ENCODE measurements at places on chromosomes 1 and 21.

DNA sequence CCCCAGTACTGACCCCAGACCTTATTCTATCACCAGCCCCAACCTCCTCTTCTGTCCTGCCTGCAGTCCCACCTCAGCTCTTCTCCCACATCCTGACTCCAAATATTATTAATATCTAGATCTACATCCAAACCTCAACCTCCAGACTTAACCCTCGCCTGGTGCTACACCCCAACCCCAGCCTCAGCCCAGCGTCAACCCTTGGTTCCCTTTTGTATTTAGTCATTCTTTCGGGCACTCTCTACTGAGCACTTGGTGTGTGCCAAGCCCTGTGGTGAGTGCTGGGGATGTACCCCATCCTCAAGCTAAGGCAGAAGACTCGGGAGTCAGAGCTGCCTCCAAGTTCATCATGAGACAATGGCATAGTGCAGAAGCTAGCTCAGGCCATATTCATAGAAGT, 1.1 kb downstream of the SHISAL2A start:
- DNase-seq: no peak

GRCh38 chr1:233114860-233115259, 164.4 kb downstream of the NTPCR start:
- DNase-seq: no peak

DNA sequence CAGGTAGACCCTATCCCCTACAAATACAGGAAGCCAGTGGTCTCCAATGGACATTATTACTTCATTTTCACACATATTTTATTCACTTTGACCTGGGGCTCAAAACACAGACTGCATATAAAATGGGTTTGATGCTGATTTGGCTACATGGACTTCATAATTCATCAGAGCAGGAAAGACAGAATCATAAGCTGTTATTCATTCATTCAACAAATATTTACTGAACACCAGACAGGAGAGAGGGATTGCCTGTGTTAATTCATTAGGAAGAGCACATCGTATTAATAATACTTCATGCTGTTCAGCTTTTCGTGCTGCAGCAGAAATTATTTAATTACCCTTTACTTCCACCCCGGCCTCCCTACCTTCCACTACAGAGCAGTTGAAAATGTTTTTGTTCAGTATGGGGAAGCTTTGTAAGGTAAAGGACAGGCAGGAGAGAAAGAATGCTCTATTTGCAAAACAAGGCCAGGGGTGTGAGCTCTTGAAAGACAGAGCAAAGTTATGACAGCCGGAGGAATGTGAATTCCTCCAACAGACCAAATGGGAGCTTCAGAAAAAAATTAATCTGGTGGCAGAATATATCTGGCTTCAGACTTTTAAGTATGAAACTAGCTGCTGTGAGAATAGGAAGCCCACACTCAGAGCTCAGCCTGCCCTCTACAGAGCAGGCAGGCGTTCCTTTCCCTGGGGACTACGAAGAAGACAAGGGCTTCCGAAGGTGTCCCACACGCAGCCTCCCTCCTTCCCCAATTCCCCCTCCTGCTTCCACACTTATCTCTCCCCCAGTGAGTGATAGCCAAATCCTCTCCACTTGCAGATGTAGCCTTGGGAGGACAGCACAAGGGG, 58.0 kb downstream of the MDM4 start:
- no peak for DNase-seq

- no peak for DNase-seq
Measured at GRCh38 chr1:87914396-87914795, 585.7 kb downstream of the LMO4 start.

DNA sequence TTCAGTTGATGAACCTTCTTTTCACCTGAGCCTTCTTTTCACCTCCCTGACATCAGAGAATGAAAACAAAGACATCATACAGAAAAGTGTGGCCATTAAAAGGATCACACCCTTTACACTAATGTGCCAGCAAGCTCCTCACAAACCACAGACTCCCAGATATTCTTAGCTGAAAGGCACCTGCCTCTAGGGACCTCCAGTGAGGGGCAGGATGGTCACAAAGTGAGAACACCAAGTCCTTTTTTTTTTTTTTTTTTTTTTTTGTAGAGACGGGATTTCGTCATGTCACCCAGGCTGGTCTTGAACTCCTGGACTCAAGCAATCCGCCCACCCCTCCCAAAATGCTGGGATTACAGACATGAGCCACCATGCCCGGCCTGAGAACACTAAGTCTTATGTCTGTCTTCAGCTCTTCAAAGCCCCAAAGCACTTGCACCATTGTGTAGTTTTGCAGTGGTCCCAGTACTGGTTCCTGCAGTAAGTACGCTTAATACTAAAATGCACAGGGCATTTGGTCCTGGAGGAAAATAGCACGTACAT, 58.2 kb upstream of the LBR start:
- DNase-seq: no peak

DNA sequence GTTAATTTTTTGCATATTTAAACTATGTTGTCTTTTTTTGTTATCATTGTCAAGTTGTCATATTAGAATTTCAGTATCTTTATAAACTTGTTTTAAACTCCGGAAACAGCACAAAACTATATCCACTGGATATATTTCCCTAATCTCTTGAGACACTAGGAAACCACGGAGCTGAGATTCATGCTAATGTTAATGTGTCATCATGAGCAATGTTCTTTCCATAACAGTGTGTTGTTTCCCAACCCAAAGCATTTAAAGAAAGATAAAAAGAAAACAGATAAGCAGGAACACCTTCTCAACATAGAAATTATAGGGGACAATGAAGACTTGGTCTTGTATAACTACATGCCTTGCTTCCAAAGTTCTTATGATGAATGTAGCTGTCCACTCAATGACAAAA, 626.2 kb upstream of the TMPRSS15 start:
- DNase-seq: no peak

- no peak for DNase-seq
Measured at GRCh38 chr21:33975548-33976081, 60.0 kb upstream of the ATP5PO start.

DNA sequence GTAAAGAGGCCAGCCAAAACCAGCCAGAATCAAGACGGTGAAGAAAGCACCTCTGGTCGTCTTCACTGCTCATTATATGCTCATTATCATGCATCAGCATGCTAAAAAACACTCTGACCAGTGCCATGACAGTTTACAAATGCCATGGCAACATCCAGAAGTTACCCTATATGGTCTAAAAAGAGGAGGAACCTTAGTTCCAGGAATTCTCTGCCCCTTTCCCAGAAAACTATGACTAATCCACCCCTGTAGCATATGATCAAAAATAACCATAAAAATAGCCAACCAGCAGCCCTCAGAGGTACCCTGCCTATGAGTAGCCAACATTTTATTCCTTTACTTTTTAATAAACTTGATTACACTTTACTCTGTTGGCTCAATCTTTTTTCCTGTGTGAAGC, 34.2 kb upstream of the PBX1 start:
- DNase-seq: no peak

DNA sequence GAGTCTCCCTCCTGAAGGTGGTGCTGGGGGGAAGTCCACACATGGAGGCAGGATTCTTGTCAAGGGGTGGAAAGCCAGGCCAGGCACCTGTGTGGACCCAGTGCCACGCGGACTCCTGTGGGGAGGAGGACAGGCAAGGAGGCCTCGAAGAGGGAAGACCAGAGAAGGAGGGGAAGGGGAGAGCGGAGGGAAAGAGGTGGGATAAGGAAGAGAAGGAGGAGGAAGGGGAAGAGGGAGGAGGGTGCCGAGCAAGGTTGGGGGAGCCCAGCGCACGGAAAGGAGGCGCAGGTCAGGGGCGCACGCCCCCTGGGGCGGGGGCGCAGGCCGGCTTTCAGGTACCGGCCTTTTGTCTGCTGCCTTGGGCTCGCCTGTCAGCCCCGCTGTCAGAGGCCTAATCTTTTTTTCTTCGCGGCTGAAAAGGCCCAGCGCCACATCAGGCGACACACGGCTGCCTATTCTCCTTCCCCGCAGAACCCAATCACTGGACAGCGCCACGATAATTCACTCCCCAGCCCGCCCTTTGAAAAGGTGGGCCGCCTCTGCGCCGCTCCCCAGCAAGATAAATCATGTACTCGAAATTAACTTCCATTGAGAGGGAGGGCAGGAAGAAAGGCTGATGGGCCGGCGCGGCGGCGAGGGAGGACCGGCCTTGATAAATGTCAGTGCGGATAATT, 42.5 kb downstream of the PRDM16 start:
- no peak for DNase-seq

DNA sequence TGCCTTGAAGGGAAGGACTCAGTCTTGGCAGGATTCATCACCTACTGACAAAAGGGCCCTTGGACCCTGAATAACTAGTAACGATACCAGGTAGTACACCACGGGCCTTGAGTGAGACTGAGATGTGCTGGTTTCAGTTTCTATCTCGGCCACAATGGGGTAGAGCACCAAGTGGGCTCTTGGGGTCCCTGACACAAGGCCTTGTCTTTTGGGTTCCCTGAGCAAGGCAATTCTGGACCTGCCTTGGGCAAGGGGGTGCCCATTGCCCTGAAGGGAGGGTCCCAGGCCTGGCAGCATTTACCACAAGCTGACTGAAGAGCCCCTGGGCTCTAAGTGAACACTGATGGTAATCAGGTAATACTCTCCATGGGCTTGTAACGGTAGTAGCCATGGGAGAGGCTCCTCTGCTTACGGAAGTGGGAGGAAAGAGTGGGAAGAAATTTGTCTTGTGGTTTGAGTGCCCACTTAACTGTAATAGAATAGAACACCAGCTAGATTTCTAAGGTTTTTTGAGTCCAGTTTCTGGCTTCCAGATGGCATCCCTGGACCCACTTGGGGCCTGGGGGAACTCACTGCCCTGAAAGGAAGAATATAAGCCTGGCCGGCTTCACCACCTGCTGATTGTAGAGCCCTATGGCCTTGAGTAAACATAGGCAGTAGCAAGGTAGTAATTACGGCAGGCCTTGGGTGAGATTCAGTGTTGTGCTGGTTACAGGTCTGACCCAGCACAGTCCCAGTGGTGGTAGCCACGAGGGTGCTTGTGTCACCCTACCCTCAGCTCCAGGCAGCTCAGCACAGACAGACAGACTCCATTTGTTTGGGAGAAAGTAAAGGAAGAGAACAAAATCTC, 58.5 kb downstream of the WDR4 start:
- no peak for DNase-seq

DNA sequence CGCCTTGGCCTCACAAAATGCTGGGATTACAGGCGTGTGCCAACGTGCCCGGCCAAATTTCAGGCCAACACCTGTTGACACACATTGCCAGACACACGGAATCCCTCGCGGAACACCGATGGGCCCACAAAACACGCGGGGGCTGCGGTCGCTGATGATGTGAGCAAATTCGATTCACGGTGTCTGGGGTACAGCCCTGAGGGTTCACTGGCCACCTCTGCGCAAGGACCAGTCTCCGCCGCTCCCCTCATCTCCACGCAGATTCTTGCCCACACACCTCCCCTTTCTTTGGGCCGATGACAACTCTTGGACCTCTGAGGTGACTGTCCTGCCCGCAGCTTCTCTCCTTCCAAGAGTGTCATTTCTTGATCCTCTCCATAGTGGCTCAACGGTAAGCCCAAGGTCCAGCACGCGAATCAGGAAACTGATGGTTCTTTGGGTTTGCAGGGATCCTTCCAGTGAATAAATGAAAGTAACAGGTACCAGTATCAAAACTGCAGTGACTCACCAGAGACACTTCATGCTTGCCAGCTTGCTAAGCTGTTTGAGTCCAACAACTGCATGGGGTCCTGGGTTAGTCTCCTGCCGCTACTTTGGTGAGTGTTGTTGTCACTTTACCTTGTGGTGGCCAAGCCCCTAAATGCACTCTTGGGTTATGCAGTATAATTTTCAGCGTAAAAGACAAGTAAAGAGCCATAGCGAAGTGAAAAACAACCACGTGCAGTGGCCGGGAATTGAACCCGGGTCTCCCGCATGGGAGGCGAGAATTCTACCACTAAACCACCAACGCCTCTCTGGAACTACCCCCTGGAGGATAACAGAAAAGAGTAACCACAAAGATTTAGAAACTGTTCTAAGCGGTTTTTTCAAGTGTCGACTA, 11.0 kb upstream of the RNU1-3 start:
- DNase-seq: no peak

GRCh38 chr1:168623003-168623828, 46.8 kb downstream of the XCL1 start:
- DNase-seq: no peak

DNA sequence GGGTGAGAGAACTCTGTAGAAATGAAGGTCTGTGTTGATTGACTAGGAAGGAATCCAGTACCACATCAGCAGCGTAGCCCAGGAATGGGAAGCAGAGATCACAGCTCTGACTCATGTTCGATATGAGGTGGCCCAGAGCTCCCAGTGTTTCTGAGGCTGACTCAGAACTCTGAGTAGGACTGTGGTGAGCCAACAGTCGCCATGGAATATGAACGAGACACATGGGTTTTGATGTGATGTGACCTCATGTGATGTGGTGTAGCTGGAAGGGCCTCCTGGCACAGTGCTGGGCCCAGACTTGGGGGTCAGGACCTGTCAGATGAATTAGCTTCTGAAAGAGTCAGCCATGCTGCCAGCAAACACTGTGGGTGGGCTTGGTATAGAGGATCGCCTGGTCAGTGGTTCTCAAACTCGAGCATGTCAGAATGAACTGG, 237.0 kb downstream of the MRPL39 start:
- no peak for DNase-seq

DNA sequence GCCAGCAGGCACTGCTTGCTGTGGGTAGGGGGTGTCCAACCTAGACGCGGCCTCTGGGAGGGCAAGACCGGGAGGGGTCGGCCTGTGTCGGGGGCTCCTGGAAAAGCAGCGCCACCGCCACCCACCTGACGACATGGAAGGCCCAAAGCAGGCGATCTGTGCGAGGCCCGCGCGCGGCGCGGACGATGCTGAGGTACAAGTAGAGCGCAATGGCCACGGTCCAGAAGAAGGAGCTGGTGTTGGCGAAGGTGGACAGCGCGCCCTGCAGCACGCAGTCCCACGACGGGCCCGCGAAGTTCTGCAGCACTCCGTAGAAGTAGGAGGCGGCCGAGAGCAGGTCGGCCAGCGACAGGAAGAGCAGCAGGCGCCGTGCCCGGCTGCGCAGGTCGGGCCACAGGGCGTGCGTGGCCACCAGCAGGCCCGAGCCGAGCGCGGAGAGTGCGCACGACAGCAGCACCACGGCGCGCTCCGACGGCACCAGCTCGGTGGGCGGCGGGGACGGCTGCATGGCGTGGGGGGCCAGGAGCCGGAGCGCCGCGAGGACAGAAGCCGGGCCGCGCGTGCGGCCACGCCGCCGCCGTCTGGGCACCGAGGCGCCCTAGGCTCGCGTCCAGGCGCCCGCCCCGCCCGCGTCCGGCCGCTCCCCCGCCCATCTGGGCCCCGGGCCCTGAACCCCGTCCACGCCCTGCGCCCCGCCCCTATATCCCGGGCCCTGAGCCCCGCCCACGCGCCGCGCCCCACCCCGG, at the start of gene GPR157:
Gene GPR157, minus strand, starts transcription at position 583 of the 746 bp plus-strand sequence. Its CDS starts 75 bp downstream, at position 508.
- DNase-seq: peak; percentile 60

DNA sequence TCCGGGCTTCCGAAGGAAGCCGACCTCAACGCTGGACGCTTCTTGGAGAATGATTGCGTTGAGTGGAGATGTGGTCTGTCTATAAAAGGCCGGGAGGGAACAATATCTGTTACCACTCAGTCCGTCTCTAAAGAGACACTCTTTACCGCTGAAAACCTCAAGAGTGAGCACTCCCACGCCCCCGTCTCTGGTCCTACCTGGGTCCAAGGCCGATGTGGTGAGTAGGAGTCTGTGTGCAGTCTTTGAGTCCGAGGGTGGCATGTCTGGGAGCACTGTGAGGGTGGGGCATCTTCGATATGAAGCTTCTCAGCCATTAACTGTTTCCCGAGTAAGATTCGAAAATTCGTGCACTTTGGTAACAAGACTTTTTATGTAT, 576 bp downstream of the ZFP69 start:
- DNase-seq: no peak

Measured in activated gamma-delta T cell (primary cell).